Retina (tissue), 1 donor: ENCODE measurements at places on chromosomes 2 and 18.
A peak's percentile ranks its signal among the peaks of the same experiment; 100 is the strongest.

GRCh38 chr2:74188018-74188601 lies 9.4 kb upstream of the MOB1A start:
- no peak for DNase-seq

GRCh38 chr18:62736077-62736855 lies 20.9 kb downstream of the PHLPP1 start:
- no peak for DNase-seq

DNA sequence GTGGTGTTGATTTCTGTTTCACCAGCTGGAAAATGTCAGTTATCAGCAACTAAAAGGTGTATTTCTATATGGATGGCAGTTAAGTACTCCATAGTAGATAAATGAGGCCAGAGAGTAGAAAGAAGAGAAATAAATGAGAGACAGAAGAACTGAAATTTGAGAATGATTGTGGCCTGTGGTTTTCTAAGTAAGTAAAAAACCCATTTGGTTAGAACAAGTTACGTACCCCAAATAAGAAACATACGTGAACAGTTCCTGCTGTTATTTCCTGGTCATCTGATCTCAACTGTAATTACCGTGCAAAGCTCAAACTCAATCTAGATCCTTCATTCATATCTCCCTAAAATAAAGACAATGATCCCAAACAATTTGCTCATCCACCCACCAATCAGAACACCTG lies 181.3 kb downstream of the PID1 start:
- DNase-seq: no peak

- DNase-seq: no peak
Observed at GRCh38 chr2:223566396-223566795, 35.8 kb downstream of the SCG2 start.

GRCh38 chr2:98385050-98385699 lies 38.9 kb downstream of the CNGA3 start:
- DNase-seq: peak; percentile 81

DNA sequence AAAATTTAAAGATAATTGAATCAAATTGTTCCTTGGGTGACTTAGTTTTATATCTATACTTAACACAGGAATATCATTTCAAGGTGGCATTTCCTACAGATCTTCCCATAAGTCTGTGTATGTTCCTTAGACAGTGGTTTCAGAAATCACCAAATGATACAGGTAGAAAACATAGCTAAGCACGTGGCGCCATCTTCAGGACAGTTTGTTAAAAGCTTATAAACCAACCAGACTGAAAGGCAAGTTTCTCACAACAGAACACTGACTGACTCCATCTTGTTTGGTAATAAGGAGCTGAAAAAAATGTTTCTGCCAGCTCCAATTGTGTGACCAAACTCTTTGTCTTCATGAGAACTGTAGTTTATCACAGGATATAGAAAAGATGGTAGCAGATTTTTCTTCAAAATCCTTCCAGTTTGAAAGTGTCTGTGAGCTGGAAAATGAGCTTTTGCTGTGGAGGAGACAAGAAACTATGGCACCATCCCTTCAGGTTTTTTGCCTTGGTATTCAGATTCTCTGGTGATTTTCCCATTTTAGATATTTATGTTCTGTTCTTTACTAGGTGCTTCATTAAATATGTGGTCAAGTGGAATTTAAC lies 34.8 kb upstream of the NEUROD1 start:
- DNase-seq: peak; percentile 82

DNA sequence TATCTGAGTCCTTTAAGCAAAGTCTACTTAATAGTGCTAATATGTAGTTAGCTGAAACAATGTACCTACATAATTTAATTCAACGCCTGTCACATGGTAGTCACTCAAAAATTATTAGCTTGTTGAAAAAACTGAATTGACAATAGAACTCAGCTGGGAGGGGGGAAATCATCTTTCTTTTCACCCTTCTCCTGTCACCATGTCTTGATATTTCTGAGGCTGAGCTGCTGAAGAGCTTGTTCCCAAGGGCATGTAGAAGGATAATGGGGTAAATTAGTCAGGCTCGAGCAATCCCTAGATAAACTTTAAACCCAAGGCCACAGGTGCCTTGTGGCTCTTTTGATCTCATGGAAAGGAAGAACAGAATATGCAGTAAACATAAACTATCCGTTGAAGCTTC lies 339.6 kb upstream of the LRATD1 start:
- DNase-seq: peak; percentile 22

GRCh38 chr18:67001052-67001451 lies 397.2 kb upstream of the CDH19 start:
- DNase-seq: no peak

DNA sequence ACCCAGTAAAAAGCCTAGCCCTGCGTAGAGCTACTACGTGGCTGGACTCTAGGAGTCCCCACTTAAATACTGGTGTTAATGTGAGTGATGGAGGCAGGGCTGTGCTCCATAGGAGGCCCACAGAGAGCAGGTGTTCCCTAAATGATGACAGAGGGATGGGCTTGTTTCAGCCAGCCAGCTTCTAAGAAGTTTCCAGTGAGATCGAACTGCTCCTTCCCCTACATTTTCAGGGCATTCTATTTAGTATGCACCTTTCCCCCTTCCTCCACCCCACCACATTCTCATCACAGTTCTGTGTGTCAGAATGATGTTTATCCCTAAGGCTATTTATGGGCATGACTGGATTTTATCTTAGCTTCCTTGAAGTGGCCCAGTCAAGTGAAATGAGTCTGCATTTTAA lies 213.0 kb downstream of the TRIB2 start:
- no peak for DNase-seq

DNA sequence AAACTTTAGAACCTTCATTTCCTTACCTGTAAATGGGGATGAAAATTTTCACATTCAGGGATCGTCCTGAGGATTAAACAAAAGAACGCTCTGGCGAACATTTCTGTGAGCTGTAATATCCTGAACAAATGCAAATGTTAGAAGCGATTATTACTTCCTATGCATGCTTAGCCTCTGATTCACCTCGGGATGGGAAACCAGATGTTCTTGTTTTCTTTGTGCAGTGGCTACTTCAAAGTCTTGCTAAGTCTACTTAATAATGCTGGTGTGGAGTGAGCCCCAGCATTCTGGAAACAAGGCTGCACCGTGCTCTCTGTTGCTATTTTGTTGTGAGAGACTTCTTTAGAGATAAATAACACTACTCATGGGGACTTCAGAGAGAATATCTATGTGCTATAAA lies 119.1 kb upstream of the PELI1 start:
- DNase-seq: no peak

DNA sequence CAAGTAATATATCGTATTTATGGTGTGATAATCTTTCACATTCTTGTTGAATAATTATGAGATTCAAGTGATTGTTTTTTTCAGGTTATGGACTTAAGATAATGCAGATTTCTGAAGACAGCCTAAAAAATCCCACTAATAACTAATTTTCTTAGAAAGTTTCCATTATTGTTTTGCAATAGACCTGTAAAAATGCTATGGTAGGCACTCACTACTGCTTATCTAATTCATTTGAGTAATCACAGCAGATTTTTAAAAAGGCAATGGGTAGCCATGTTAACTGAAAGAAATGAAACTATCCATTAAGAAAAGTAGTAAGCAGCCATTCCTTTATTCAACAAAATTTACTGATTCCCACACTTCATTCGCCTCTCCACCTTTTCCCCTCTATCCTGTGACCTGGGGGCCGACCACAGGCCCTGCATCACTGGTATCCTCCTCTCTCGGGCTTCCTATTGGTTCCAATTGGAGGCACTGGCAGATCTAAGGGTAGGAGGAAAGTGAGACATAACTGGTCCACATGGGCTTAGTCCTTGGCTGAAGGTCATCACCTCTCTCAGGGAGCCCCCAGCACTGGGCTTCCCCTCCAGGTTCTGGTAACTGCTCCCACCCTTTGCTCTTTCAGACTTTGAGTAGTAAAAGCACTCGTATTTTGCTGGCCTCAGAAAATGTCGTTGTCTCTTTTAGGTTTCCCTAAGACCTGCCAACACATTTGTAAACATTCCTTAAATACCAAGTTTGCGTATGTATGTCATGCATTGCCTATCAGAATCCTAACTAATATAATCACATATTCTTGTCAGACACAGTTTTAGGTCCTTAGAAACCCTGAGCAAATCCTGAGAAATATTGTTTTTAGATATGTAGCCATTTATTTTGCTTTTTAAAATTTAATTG lies 18.5 kb downstream of the RBMS1 start:
- DNase-seq: no peak

GRCh38 chr2:149062531-149062930 lies 24.0 kb downstream of the LYPD6B start:
- DNase-seq: no peak

DNA sequence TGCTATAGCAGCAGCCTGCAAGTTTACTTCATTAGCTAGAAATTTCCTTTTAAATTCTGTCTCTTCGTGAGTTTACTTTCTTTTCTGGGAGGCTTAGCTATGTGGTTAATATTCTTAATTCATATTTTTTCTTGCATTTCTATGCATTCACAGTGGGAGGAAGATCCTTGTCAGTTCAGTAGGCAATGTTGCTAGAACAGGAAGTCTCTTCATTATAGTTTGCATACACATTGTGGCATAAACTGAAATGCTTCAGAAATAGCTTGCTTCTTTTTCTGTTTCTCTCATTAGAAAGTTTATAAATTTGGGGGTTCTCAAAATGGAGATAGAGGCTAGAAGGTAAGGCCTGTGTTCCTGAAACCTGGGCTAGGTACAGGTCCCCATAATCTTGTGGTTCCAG lies 8.1 kb upstream of the ARHGAP15 start:
- DNase-seq: no peak

- DNase-seq: no peak
Observed at GRCh38 chr2:74399785-74400184, 19.7 kb upstream of the DCTN1 start.

GRCh38 chr2:224688997-224689396 lies 27.2 kb downstream of the CCDC195 start:
- peak; percentile 16 for DNase-seq

- no peak for DNase-seq
Observed at GRCh38 chr18:69400976-69401225, 213 bp downstream of the DOK6 start.

- DNase-seq: peak; percentile 35
Observed at GRCh38 chr2:36445185-36445866, 89.7 kb downstream of the CRIM1 start.

DNA sequence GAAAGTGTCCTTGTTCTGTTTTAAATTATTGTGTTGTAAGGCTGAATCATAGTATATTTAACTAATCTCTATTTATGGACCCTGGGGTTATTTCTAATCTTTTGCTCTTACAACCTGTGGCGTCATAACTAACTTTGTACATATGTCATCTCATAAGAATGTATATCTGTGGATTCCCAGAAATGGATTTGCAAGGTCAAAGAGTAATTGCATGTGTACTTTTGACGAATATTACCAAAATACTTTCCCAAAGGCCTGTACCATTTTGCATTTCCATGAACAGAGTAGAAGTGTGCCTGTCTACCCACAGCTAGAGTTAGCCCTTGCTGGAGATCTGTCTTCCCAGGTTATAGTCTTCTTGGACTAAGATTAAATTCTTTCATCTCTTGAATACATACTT lies 42.8 kb downstream of the SEMA4F start:
- no peak for DNase-seq

GRCh38 chr2:120982598-120982997 lies 246.9 kb downstream of the GLI2 start:
- DNase-seq: no peak

DNA sequence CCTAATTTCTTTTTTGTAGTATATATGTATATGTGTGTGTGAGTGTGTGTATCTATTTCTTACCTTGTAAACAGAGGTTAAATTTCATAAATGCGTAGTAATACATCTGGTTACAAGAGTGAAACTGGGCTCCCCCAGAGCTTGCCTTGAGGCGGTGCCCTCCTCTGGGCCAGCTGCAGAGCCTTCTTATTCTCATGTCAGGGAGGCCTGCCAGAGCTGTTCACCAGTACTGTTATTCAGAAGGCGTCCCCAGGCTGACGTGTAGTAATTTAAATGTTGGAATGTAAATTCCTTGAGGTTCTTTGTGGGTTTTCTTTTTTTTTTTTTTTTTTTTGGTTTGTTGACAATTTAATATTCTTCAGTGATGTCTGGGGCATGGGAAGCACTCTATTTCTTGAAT lies 11.2 kb downstream of the COPS8 start:
- no peak for DNase-seq

DNA sequence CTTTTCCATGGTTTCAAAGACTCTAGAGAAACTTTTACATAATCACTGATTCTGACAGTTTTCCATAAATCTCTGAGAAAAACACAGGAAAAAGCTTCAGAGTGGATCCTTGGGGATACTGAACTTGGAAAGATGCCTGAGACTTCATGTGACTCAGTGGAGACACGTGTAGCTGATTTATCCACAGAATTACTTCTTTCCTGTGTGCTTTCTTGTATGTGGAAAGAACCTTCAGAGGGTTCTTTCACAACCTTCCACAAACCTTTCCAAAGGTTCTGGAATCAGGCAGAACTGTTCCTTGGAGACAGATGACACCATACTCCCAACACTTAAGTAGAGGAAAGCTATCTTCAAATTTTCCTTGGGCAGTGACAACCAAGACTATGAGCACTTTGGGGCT lies 207.2 kb downstream of the RND3 start:
- no peak for DNase-seq

- no peak for DNase-seq
Observed at GRCh38 chr2:186726938-186727337, 33.1 kb downstream of the FAM171B start.

- no peak for DNase-seq
Observed at GRCh38 chr2:15163326-15163725, 397.8 kb downstream of the NBAS start.

GRCh38 chr18:9708434-9709303 lies 568 bp downstream of the RAB31 start:
- DNase-seq: peak; percentile 66

DNA sequence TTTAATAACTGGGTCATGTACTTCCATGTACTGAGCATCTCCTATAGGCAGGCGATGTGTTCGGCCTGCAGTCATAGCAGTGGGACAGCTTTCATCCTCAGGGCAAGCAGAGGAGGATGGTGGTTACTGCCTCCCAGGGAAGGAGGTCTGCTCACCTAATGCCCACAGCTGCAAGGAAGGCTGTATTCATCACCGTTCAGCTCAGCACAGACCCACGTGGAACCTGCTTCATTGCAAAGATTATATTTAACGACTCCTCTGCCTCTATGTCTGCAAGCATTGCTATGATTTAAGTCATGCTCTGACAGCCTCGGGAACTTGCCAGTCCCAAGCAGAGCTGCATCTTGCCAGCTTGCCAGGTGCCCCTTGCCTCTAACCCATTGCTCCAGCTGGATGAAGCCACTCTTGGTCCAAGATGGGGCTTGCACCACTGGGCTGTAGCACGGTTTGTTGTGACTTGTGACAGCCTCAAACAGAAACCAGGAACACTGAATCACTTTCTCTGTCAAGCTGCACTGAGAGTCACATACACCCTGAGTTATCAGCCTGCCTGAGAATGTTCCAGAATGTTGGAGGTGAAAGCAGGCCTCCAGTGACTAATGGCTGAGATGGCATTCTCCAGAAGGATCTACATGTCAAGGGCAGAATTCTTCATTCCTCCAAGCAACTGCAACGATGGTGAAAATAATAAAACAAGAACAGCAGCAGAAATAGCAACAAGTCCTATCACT lies 651.1 kb upstream of the ID2 start:
- DNase-seq: no peak

DNA sequence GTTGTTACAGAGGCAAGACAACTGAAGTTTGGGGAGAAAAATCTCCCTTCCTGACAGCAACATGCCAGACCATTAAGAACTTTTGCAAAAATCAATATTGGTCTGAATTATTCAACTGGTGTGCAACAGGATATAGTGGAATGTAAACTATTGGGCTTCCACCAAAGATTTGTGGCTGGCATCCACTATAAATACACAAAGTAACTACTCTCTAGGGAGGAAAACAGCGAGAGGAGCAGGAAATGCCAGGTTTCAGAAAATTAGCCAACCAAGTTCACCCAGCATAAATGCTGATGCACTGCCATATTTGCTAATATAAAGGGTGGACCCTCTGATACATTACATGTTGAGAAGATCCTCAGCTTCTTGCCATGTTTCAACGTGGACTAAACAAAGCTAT lies 267.6 kb upstream of the LYPD1 start:
- no peak for DNase-seq
